ENCODE measurements at places on chromosomes 5 and 9.

GRCh38 chr5:122500245-122501088, 188.4 kb downstream of the SNCAIP start:
- no peak for DNase-seq

GRCh38 chr5:123875561-123876275, 363.7 kb downstream of the CSNK1G3 start:
- no peak for DNase-seq

- DNase-seq = no peak
Measured at GRCh38 chr9:104177676-104178075, 83.6 kb downstream of the SMC2 start.

- DNase-seq = no peak
Measured at GRCh38 chr5:84830265-84830664, 445.6 kb upstream of the EDIL3 start.

DNA sequence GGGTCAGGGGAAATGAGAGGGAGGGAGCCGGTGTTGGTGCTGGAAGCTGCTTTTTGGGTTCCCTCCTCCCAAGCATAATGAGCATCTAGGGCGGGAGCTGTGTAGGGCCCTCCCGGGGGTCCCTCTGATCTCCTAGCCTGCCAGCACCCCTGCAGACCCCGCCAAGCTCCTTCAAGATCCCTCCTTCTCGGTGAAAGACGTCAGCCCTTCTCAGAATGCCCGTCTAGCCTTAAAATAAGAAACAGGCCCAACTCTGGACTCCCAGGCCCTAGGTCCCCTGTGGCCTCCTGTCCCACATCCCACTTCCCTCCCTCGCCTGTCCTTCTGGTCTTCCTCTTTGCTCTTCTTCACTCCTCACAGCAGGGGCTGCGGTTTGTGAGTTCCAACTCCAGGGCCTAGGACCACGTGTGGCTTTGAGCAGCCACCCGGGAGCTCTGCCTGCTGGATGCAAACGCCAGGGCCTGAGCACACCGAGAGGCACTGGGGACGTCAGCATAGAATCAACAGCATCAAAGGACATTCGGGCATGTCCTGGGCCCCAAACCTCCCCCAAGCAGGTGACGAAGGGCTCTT, 8.8 kb upstream of the SCGB3A1 start:
- DNase-seq = no peak

DNA sequence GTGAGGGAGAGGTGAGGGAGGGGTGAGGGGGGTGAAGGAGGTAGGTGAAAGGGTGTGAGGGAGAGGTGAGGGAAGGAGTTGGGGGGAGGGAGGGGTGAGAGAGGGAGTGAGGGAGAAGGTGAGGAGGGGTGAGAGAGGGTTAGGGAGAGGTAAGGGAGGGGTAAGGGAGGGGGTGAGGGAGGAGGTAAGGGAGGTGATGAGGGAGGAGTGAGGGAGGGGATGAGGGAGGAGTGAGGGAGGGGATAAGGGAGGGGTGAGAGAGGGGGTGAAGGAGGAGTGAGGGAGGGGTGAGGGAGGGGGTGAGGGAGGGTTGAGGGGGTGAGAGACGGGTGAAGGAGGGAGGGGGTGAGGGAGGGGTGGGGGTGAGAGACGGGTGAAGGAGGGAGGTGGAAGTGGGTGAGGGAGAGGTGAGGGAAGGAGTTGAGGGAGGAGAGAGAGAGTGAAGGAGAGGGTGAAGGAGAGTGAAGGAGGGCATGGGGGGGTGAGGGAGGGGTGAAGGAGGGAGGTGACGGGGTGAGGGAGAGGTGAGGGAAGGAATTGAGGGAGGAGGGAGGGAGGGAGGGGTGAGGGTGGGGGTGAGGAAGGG, 18.5 kb downstream of the NINJ1 start:
- no peak for DNase-seq

DNA sequence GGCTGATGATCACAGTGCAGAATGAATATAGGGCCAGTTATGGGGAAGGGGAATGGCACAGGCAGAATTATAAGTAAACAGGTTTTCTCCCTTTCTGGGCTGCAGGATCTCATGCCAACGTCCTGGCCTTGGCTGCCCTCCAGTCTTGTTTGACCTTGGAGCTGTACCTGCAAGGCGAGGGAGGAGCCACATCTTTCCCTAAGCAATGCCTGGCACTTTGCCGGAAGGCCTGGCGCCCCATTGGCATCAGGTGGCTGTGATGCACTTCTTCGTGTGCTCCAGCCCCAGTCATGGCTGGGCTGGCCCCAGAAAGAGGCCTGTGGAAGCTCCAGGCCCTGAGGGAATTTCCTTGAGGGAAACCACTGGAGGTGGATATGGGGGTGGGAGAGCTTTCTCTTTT, 16.7 kb upstream of the IQGAP2 start:
- no peak for DNase-seq

GRCh38 chr5:174436750-174437149, 287.6 kb upstream of the MSX2 start:
- DNase-seq = no peak

DNA sequence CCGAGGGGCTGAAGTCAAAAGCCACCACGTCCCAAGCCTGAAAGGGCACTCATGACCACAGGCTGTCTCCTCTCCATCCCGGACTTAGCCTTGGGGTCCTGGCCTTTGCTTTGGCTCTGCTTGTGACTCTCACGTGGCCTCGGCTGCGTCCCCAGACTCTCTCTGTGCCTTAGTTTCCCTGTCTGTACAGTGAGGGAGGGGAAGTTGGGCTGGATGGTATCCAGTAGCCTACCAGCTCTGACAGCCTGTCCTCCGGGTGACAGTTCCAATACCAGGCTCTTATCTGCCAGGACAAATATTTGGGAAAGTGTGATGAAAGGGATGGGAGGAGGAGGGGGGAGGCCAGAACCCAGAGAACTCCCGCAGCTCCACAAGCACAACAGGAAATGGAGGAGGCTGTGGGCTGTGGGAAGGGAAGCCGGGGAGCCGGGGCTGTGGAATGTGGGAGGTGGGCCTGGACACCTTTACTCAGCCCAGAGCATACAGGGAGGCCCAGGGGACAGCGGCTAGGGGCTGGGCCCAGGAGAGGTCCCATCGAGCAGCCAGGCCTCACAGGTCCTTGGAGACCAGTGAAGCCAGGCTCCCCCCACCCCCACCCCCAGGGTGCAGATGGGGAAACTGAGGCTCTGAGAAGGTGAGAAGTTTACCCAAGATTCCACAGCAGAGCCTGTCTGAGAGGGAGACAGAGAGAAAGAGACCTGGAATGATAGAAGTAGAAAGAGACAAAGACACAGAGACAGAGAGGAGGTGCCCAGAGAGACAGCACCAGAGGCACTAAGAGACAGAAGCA, 18.3 kb downstream of the PDGFRB start:
- no peak for DNase-seq

GRCh38 chr5:100800562-100800961, 102.5 kb downstream of the ST8SIA4 start:
- DNase-seq = no peak

GRCh38 chr9:69168709-69169217, 5.3 kb upstream of the TJP2 start:
- no peak for DNase-seq

GRCh38 chr5:160155017-160155750, 35.9 kb upstream of the PWWP2A start:
- DNase-seq = no peak

GRCh38 chr9:95498641-95499040, 18.1 kb downstream of the PTCH1 start:
- no peak for DNase-seq

DNA sequence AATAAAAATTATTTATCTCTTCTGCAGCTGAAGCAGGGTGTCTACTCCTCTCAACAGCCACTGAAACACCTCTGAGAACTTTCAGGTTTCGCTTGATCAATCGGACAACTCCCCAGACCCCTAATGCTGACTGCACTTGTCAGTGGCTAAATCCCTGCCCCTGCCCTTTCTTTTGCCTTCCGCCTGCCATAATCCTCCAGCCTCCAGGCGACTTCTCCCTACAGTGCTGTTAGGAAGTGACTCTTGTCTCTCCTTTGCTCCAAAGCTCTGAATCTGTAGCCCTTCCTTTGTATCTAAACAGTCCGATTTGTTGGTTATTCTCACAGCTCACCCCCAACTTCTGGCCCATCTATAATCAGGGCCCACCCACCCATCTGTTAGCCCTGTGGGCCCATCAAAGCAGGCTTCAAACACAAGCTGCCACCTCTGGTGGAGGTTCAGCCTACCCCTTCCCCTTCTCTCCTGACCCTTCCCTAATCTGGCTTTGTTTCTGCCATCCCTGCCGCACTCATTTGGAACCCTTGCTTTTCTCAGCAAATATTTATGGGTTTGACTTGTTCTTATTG, 53.7 kb upstream of the IFNK start:
- DNase-seq = no peak

DNA sequence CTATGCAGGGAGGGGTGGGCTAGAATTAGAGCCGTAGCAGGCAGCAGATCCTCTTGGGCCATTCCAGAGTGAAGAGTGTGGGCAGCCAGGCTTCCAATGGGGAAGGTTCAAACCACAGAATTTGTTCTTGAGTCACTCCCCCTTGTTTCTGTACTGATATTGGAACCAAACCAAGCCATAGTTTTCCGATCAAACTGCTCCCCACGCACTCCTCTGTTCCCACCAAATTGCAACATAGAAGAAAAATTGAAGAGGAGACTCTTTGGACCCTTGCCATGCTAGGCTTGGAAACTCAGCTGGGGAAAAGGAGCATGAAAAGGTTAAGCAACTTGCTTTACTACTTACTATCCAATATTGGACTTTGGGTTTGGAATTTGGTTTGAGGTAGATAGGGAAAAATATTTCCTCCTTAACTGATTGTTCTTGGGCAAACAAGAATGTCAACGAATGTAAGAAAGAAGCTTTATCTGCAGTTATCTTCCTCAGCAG, 165.8 kb upstream of the NR3C1 start:
- no peak for DNase-seq

DNA sequence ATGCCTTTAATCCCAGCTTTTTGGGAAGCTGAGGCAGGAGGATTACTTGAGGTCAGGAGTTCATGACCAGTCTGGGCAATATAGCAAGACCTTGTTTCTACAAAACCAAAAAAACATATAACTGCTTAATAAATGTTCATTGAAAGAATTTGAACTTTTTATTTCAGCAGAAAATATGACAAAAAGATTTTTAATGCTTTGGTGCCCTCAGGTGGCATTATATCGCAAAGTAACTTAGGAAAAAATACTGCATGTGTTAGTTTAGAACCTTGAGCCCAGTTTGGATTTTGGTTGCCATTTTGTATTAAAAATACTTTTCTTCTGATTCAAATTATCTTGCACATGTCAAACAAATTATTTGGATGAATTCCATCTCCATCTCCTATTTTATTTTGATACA, 103.2 kb downstream of the GPBP1 start:
- DNase-seq = no peak

DNA sequence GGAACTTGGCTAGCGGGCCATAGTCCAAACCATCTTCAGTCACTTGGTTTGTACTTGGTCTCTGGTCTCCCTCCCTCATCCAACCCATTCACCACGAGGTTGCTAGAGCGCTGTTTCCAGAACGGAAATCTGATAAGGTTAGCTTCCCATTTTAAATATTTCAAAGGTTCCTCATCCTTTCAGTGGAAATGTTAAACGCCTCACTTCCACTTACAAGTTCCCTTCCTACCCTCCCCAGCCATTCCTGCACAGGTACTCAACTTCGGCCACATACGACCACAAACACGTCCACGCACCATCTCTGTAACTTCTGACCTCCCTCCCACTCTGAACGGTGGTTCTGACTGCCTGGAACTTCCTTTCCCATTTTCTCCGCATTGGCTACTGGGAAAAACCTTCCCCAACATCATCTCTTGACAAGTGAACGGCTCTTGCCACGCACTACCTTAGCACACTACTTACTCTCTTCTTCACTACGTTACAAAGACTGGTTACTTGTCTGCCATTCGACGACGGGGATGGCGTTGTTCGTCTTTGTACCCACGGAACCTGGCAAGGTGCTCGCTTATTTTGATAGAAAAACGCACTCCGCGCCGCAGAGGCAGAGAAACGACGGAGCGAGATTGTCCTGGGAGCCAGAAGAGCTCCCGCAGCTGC, 629 bp downstream of the CCNH start:
- no peak for DNase-seq

GRCh38 chr9:95316274-95316673, 1.2 kb downstream of the FANCC start:
- DNase-seq = no peak

DNA sequence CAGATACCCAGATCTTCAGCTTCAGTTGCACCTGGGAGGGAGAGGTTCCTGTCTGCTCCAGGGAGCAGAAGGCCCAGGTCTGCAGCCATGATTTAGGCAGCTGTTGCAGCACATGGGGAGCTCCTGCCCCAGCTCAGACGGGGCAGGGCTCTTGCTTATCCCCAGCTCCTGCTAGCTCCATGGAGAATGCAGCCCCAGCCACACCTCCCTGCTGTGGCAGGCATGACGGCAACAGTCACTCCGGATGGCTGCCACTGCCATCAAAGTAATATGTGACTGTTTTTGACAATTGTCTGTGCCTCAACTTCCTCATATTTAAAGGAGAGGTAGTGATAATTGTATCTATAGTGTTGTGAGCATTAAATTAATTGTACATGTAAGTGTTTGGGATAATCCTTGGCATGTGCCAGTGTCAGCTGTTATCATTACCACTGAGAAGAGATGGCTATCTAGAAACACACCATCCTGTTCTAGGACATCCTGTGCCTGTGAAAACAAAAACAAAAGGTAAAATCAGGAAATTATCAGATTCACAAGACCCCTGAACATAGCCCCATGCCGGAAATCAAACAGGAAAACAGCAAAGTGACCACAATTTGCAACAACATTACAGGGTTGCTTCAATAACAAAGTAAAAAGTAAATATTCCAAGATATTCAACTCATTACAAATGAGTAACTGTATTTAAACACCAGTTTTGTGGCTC, 1048.8 kb upstream of the ACO1 start:
- no peak for DNase-seq

DNA sequence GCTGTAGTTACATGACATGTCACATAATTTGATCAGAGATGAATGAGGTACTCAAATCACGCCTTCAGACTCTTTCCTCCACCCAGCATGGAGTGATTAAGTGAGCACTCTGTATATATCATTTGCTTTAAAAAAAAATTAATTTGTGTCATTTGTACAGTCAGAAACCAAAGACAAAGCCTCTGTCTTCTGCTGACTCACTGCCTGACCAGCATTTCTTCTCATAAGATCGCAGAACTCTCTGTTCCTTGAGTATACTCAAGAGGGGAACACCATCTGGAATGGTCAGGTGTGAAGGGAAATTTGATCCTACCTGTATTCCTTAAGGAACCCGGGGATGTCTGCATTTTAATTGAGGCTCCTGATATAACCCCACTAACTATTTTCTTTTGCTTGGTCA, 254.4 kb downstream of the FAM114A2 start:
- no peak for DNase-seq

GRCh38 chr5:41815261-41815660, 55.0 kb downstream of the OXCT1 start:
- no peak for DNase-seq

- no peak for DNase-seq
Measured at GRCh38 chr9:126301985-126302603, 24.5 kb upstream of the MVB12B start.

GRCh38 chr9:70160686-70161600, 97.8 kb upstream of the SMC5 start:
- no peak for DNase-seq

- DNase-seq = no peak
Measured at GRCh38 chr9:137398561-137399468, 24.1 kb downstream of the EXD3 start.

Data from stimulated activated CD4-positive, alpha-beta T cell treated with anti-CD3 and anti-CD28 coated beads, Interleukin-1b, Interleukin-23, amount 100 ng/mL, for 1 hour (primary cell).